Liver (tissue), 10 donors: ENCODE measurements at places on chromosomes 16 and 17. TPM values are rescaled to one million over a fixed set of nuclear protein-coding genes. Genes with fewer than 3 reads are reported as not detected.
A peak's percentile ranks its signal among the peaks of the same experiment; 100 is the strongest.

GRCh38 chr17:8930649-8931048 lies 34.9 kb downstream of the PIK3R5 start:
- H3K27ac ChIP-seq, result no peak overlapping the region
- H3K4me3 ChIP-seq, result no peak overlapping the region
- DNase-seq, result no peak
- H3K36me3 ChIP-seq, result no peaks in the 10 kb centered on the region

DNA sequence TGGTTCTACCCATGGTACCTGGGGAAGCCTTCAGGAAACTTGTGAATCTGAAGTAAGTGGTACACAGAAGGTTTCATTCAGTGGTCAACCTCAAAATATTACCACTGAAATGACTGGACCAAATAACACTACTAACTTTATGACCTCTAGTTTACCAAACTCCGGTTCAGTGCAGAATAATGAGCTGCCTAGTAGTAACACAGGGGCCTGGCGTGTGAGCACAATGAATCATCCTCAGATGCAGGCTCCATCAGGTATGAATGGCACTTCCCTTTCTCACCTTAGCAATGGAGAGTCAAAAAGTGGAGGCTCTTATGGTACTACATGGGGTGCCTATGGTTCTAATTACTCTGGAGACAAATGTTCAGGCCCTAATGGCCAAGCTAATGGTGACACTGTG lies 55.9 kb upstream of the SLC5A11 start:
- H3K27ac ChIP-seq, result no peak overlapping the region
- no peaks in the 10 kb centered on the region for H3K27me3 ChIP-seq
- H3K4me3 ChIP-seq, result no peak overlapping the region

DNA sequence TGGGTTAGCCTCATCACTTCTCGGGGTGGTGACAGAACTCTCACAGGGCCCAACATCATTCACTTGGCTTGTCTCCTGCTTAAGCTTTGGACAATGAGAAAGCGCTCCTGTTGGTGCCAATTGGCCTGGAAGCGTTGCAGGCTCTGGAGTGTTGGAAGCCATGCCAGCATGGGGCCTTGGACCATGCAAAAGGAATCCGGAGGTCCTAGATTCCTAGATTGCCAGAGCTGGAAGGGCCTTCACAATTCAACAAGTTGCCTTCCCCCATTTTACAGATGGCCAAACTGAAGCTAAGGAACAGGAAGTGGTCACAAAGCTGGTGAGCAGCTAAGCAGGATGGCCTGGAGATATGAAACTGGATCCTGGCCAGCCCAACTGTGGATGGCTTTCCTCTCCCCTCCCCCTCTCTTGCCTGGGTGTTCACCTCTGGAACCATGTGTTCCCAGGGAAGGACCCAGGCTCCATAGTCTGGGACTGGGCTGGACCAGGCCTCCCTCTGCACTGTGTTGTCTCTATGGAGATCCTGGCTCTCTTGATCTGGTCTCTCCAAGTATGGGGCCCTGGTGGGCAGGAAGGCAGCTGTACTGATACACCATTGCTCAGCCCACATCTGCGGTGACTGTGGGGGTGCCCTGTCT lies 6.0 kb upstream of the IGFBP4 start:
- no peaks in the 10 kb centered on the region for H3K36me3 ChIP-seq
- DNase-seq, result no peak
- H3K27ac ChIP-seq, result no peak overlapping the region
- H3K27me3 ChIP-seq, result no peaks in the 10 kb centered on the region
- H3K4me1 ChIP-seq, result no peaks in the 10 kb centered on the region
- no peak overlapping the region for H3K4me3 ChIP-seq

- no peak overlapping the region for H3K27ac ChIP-seq
- no peaks in the 10 kb centered on the region for H3K27me3 ChIP-seq
- no peak overlapping the region for H3K4me3 ChIP-seq
Observed at GRCh38 chr17:9684955-9685621, 39.8 kb downstream of the USP43 start.

DNA sequence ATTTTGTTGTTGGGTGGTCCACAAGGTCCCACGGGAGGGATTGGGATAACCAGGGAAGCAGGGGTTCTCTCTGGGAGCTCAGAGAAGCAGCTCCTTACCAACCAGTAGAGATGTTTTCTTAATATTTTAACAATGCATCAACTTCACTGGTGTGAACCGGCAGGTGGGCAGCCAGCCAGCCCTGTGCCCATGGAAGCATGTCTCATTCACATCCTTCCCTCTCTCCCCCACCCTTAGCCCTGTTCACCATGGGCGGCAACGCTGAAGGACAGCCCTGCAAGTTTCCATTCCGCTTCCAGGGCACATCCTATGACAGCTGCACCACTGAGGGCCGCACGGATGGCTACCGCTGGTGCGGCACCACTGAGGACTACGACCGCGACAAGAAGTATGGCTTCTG lies 9.3 kb downstream of the MMP2 start:
- H3K27ac ChIP-seq, result no peak overlapping the region
- no peak for DNase-seq
- H3K4me3 ChIP-seq, result no peak overlapping the region
- no peaks in the 10 kb centered on the region for H3K27me3 ChIP-seq

- H3K27ac ChIP-seq, result no peak overlapping the region
- H3K36me3 ChIP-seq, result no peaks in the 10 kb centered on the region
- no peak overlapping the region for H3K4me3 ChIP-seq
- no peaks in the 10 kb centered on the region for H3K4me1 ChIP-seq
- H3K27me3 ChIP-seq, result no peaks in the 10 kb centered on the region
Observed at GRCh38 chr17:8651013-8651412, 20.5 kb upstream of the MYH10 start.

GRCh38 chr17:17672453-17673368 lies 8.5 kb upstream of the RAI1 start:
- H3K27me3 ChIP-seq, result no peaks in the 10 kb centered on the region
- H3K4me1 ChIP-seq, result no peaks in the 10 kb centered on the region

DNA sequence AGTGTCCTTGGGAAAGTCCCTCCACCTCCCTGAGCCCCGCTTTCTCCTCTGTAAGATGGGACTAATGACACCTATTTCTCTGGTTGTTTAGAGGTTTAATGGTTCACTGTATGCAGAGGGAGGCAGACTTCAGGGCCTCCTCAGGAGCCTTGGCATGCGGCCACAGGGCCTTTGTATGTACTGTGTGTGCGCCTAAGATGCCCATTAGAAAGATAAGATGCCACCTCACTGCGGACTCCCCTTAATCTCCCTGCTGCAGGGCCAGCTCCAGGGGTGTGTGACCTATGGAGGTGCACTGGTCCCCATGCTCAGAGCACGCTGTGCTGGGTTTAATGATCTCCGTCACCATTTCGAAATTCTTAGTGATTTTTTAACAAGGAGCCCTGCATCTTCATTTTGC lies 59.3 kb downstream of the TMEM235 start:
- no peak overlapping the region for H3K27ac ChIP-seq
- no peaks in the 10 kb centered on the region for H3K27me3 ChIP-seq
- H3K4me3 ChIP-seq, result no peak overlapping the region

- H3K4me1 ChIP-seq, result peaks cover 73% of the 10 kb centered on the region
- peak overlapping the region; percentile 24 for H3K4me3 ChIP-seq
- no peaks in the 10 kb centered on the region for H3K36me3 ChIP-seq
- DNase-seq, result no peak
Observed at GRCh38 chr16:4091240-4092012, 24.8 kb downstream of the ADCY9 start.

GRCh38 chr17:77543801-77544200 lies 403.0 kb downstream of the SEC14L1 start:
- no peaks in the 10 kb centered on the region for H3K36me3 ChIP-seq
- H3K4me1 ChIP-seq, result no peaks in the 10 kb centered on the region
- H3K27me3 ChIP-seq, result peaks cover 3% of the 10 kb centered on the region

DNA sequence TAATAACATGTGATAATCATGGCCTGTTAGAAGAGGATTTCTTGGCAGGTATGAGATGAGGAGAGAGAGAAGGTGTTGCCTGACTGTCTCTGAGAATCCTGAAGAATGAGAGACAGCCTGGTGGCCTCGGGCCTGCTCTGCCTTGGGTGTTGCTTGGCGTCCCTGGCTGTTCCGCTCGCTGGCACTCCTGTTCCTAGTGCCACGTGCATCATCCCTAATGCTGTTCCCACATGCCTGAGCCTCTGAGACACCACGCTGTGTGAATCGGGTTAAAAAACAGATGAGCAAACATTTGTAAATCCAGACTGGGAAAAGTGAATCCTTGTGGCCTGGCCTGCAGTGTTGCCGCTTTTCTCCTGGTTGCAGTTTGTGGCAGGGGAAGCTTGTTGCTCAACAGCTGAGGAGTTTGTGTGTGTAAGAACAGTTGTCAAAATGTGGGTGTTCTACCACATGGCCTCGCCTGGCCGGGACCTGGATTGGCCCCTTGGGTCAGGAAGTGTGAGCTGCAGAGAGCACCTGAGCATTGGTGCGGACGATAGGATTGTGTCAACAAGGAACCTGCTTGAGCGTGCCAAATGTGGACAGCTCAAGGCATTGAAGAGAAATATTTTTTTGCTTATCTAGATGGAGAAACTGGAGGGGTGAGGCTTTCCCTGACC lies 22.0 kb downstream of the UBN1 start:
- no peak overlapping the region for H3K27ac ChIP-seq
- no peaks in the 10 kb centered on the region for H3K27me3 ChIP-seq
- DNase-seq, result no peak
- H3K4me3 ChIP-seq, result no peak overlapping the region
- H3K4me1 ChIP-seq, result peaks cover 22% of the 10 kb centered on the region

DNA sequence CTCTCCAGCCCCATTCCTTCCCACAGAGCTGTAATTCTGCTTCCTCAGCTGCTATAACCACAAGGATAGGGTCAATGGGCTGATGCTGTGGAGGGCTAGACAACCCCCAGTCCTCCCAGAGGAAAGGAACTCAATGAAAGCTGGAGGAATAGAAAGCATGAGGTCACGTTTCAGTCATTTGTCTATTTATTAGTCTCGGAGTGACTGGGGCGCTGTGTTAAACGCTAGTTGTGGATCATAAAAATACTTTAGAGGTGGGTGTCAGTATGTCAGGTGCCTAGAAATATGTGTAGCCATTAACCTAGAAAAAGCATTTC lies 787 bp upstream of the CCL3L1 start:
- DNase-seq, result no peak
- H3K4me1 ChIP-seq, result peaks cover 21% of the 10 kb centered on the region
- no peaks in the 10 kb centered on the region for H3K27me3 ChIP-seq
- no peaks in the 10 kb centered on the region for H3K36me3 ChIP-seq
- H3K27ac ChIP-seq, result no peak overlapping the region
- H3K4me3 ChIP-seq, result no peak overlapping the region

GRCh38 chr17:67496286-67496685 lies 119.2 kb downstream of the PITPNC1 start:
- H3K4me1 ChIP-seq, result no peaks in the 10 kb centered on the region
- H3K36me3 ChIP-seq, result no peaks in the 10 kb centered on the region
- H3K27me3 ChIP-seq, result no peaks in the 10 kb centered on the region
- no peak for DNase-seq
- H3K4me3 ChIP-seq, result no peak overlapping the region

DNA sequence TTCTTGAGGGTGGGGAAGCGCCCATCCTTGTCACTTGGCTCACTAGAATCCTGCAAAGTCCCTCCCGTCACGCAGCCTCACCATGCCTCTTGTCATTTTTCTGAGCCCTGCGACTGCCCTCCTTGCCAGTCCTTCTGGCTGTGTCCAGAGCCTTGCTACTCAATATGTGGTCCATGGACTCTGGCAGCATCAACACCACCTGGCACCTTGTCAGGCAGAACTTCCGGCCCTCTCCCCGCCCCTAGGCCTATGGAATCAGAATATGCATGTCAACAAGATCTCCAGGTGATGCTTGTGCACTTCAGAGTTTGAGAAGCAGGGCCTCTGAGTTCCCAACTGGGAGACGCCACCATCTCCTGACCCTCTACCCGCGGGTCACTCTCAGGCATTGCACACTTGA lies 12.1 kb downstream of the PIMREG start:
- DNase-seq, result no peak
- H3K4me1 ChIP-seq, result no peaks in the 10 kb centered on the region
- H3K27me3 ChIP-seq, result no peaks in the 10 kb centered on the region
- no peak overlapping the region for H3K4me3 ChIP-seq

- no peak overlapping the region for H3K4me3 ChIP-seq
- DNase-seq, result no peak
- no peak overlapping the region for H3K27ac ChIP-seq
- H3K36me3 ChIP-seq, result no peaks in the 10 kb centered on the region
Observed at GRCh38 chr16:71250461-71251235, 20.1 kb upstream of the HYDIN start.

DNA sequence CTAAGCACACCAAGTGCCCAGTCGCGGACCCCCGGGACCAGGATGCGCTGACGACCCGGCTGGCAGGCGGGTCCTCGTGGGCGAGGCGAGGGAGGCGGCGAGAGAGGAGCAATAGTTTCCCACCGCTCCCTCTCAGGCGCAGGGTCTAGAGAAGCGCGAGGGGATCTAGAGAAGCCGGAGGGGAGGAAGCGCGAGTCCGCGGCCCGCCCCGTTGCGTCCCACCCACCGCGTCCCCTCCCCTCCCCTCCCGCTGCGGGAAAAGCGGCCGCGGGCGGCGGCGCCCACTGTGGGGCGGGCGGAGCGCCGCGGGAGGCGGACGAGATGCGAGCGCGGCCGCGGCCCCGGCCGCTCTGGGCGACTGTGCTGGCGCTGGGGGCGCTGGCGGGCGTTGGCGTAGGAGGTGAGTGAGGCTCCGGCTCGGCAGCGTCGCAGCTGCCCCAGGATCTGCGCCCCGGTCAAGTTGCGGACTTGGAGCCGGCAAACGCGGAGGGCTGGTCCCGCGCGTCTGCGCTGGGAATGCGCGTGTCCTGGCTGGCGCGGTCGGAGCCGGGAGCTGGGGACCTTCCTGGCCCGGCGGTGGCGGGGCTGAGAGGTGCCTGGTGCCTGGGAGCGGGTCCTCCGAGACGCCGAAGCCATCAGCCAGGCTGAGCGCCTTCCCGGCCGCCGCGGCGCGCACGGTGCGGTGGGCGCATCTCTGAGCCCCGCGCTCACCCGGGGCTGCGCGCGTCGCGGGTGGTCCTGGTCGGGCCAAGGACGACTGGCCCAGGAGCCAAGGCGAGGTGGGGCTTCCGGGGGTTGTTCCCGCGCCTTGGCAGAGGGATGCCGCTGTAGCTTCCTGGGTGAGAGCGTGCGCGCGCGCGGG lies at the start of gene ITGB3:
Gene ITGB3, plus strand, starts transcription at position 287 of the 862 bp plus-strand sequence. Its CDS starts 35 bp downstream, at position 322.
- peak; percentile 78 for DNase-seq
- peaks cover 23% of the 10 kb centered on the region for H3K4me1 ChIP-seq
- H3K36me3 ChIP-seq, result no peaks in the 10 kb centered on the region
- peak within 1 kb of the TSS; percentile 76 for H3K27ac ChIP-seq
- no peaks in the 10 kb centered on the region for H3K27me3 ChIP-seq
- H3K4me3 ChIP-seq, result peak within 1 kb of the TSS; percentile 83

- H3K27ac ChIP-seq, result no peak overlapping the region
- no peaks in the 10 kb centered on the region for H3K27me3 ChIP-seq
- no peak for DNase-seq
Observed at GRCh38 chr16:85918436-85918835, 19.5 kb downstream of the IRF8 start.

DNA sequence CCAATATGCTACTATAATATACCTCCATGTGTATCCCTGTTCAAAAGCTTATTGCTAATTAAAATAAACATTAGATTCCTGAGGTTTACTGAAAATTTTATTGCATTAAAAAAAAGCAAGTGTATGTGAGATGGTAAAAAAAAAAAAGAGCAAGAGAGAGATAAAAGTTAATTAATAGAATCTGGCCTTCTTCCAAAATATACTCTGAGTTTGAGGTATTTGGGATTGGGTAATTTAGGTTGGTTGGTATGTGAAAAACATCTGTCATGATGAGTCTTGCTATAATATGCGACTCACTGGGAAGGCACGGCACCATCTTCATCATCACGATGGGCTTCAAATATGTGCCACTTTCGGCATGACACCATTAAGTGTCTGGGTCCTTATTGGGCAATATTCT lies 711.1 kb upstream of the SOX9 start:
- no peaks in the 10 kb centered on the region for H3K27me3 ChIP-seq
- H3K4me3 ChIP-seq, result no peak overlapping the region
- no peak for DNase-seq
- H3K27ac ChIP-seq, result no peak overlapping the region
- H3K36me3 ChIP-seq, result no peaks in the 10 kb centered on the region
- H3K4me1 ChIP-seq, result no peaks in the 10 kb centered on the region

CD19 gene
- total RNA-seq, result 0.17 TPM

C1QL1 gene
- 0.23 TPM for total RNA-seq

DPEP3 gene
- total RNA-seq, result 0.37 TPM

MED31 gene
- 10.4 TPM for total RNA-seq

ZNF385C gene
- not detected for total RNA-seq

TOM1L2 gene
- 24.0 TPM for total RNA-seq
